ENCODE measurements at places on chromosomes 2 and 18. TPM values are rescaled to one million over a fixed set of nuclear protein-coding genes. Genes with fewer than 3 reads are reported as not detected.

The NBAS gene
- 38.9 TPM for total RNA-seq

The OSR1 gene
- total RNA-seq: 1.7 TPM

The D2HGDH gene
- 76.6 TPM for total RNA-seq

The ACOXL gene
- 0.32 TPM for total RNA-seq

The CYS1 gene
- total RNA-seq: 0.52 TPM

The TEX44 gene
- not detected for total RNA-seq

The CROCC2 gene
- total RNA-seq: 0.05 TPM

The GKN2 gene
- not detected for total RNA-seq

The CHAC2 gene
- total RNA-seq: 3.2 TPM

The ABCB11 gene
- total RNA-seq: 0.74 TPM

The DDX1 gene
- 91.3 TPM for total RNA-seq

The TRIM54 gene
- not detected for total RNA-seq

The SUCLG1 gene
- 249 TPM for total RNA-seq

The UGT1A3 gene
- total RNA-seq: 1.0 TPM

The FAHD2B gene
- total RNA-seq: 6.2 TPM

The APLF gene
- 0.96 TPM for total RNA-seq

The PRKAG3 gene
- not detected for total RNA-seq

The CDK15 gene
- 0.72 TPM for total RNA-seq

GRCh38 chr18:79951545-79952455 is at the start of gene SLC66A2:
Gene SLC66A2 (minus strand): TSS chr18:79951653. CDS start chr18:79950926, 727 bp downstream.
- DNase-seq: peak; percentile 95

- DNase-seq: no peak
Measured at GRCh38 chr2:238220892-238221521, 17.5 kb upstream of the ILKAP start.

DNA sequence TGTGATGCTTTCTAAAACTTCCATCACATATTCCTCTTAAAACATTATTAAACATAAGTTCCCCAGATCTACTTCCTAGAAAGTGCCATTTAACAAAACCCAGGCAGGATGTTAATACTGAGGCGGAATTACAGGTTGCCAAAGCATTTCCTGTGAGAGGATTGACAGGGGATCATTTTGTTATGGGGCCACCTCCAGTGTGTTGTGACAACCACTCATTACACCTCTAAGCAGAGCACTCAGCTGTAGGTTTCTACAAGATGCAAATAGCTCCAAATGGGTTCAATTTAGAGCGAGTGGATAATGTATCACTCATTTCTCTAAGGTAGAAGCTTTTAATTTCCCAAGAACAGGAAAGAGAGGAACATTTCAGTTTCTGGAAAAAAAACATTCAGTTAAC is 1429.5 kb upstream of the ACVR2A start:
- no peak for DNase-seq

DNA sequence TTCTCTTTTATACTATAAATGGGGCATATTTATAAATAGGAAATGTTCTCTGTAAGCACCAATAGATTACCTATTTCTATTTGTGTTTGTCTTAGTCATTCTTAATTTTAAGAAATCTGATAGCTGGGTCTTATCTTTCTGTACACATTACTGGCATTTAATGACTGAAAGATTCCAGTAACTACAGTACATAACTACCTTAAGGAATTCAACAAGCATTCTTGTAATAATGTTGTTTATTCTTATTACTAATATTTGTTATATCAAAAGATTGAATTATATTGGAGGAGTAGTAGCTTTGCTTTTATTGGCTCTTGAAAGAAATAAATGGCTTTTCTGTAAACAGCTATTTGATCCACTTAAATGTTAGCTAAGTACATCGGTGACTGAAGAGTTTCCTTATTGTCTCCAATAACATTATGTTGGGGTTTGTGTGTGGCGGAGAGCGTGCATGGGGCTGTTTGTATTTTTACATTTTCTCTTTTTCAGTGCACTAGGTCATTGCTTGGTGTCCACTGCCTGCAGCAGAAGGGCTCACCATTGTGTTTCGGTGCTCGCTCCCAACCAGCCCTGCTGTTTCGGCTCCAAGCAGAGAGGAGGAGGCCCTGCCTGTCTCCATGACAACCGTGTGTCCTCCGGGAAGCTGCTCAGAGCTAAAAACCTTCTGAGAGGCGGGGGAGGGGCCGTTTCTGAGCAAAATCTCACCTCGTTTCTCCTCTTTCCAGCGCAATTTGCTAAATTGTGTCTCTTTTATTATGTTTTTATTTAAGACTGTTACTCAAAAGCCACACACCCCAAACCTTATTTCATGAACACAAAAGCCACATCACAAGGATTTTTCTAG is 112.5 kb upstream of the SLC38A11 start:
- DNase-seq: no peak

GRCh38 chr18:12065397-12065796 is 28.2 kb upstream of the ANKRD62 start:
- no peak for DNase-seq

DNA sequence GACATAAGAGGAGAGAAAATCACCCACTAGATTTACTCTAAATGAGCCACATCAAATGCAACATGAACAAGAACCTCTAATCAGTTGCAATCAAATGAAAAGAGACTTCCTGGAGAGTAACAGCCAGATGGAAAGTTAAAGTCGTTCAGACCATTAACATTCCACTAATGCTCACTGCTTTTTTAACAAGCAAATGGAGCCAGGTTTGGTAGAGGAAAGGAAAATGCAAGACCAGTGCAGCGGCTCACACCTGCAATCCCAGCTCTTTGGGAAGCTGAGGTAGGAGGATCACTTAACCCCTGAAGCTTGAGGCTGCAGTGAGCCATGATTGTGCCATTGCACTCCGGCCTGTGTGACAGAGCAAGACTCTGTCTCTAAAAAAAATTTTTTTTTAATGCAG is 48.5 kb downstream of the CACNB4 start:
- no peak for DNase-seq

GRCh38 chr2:126634273-126634861 is 21.6 kb upstream of the GYPC start:
- peak; percentile 28 for DNase-seq

DNA sequence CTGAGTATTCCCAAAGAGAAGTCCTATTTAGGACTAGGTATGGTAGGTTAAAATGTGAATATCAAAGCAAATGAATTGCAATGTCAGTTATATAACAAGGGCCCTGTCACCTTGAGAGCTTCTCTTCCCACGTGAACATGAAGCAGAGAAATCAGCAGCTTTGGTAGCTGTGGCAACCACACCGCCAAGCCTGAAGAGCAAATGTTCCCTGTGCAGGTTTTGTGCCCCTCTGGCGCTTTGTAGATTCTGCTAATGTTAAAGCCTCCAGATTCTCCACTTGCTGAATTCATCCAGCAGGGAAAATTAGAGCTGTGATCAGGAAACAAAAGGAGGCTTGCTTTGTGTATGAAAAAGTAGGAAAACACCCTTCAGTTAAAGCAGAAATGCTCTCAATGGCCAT is 322.6 kb downstream of the RBM43 start:
- no peak for DNase-seq

GRCh38 chr2:234341306-234341985 is 155.4 kb downstream of the ARL4C start:
- DNase-seq: no peak

- DNase-seq: no peak
Measured at GRCh38 chr2:28587526-28588291, 91.8 kb downstream of the PLB1 start.

GRCh38 chr2:237090906-237091305 is 5.2 kb downstream of the COPS8 start:
- DNase-seq: no peak

DNA sequence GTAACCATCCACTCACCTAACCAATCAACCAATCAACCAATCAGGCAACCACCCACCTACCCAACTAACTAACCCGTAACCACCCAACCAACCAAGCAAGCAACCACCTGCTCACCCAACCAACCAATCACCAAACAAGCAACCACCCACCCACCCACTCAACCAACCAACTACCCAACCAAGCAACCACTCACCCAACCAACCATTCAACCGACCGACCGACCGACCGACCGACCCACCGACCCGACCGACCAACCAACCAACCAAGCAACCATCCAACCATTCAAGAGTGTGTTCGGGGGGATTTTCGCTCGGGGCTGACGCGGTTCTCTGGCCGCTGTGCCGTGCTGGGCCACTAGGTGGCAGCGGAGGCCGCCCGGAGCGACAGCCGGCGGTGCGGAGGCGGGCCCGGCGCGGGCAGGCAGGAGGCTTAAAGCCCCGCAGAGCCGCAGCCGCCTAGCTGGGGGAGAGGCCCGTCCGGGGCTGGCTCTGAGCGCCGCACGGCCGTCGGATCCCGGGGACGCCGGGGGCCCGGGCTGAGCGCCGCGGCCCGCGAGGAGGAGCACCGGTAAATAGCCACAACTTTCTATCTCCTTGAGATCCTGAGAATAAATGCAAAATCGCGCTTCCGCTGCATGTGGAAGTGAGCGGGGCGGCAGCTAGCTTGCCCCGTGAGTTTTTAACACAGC is at the start of gene MC5R:
Gene MC5R (plus strand): TSS at position 443 of the 689 bp plus-strand sequence. CDS start 1,617 bp downstream, outside the sequence.
- peak; percentile 44 for DNase-seq

DNA sequence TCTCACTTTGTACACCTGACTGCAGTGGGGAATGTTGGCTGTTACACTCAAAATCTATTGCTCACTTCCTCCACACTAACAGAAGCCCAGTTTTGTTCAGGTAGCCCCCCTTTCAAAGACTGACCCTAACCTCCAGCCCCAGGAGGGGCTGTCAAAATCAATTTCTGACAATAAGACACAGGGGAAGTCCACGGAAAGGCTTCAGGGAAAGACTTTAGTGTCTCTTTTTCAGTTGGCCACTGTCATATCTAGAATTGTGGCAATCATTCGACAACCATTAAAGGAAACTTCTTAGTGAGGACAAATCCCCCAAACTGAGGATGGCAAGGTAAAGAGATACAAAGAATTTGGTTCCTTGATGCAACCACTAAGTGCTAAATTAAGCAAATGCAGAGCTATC is 59.0 kb downstream of the BARD1 start:
- DNase-seq: no peak

DNA sequence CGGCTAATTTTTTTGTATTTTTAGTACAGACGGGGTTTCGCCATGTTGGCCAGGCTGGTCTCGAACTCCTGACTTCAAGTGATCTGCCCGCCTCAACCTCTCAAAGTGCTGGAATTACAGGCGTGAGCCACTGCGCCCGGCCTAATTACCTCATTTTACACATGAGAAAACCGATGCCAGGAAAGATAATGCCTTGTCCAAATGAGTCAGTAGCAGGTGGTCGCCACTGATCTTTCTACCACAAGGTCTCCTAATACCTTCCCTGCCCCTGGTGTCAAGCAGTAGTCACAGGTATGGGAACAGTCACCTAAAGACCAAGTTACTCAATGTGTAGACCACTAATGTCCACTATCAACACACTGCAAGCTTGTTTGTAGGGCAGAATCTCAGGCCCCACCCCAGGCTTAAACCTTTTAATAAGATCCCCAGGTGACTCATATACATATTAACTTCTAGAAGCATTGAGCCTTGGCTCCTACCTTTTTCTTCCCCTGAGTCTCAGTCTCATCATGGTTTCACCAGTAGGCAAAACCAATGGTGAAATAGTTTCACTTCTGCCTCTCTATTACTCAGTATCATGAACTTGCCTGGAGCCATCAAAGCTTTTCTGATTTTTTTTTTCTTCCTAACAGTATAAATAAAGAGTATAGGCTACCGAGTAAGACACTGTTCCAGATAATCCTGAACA is 6.9 kb upstream of the EPB41L5 start:
- DNase-seq: no peak

- no peak for DNase-seq
Measured at GRCh38 chr2:102155703-102156515, 13.4 kb downstream of the IL1R1 start.

DNA sequence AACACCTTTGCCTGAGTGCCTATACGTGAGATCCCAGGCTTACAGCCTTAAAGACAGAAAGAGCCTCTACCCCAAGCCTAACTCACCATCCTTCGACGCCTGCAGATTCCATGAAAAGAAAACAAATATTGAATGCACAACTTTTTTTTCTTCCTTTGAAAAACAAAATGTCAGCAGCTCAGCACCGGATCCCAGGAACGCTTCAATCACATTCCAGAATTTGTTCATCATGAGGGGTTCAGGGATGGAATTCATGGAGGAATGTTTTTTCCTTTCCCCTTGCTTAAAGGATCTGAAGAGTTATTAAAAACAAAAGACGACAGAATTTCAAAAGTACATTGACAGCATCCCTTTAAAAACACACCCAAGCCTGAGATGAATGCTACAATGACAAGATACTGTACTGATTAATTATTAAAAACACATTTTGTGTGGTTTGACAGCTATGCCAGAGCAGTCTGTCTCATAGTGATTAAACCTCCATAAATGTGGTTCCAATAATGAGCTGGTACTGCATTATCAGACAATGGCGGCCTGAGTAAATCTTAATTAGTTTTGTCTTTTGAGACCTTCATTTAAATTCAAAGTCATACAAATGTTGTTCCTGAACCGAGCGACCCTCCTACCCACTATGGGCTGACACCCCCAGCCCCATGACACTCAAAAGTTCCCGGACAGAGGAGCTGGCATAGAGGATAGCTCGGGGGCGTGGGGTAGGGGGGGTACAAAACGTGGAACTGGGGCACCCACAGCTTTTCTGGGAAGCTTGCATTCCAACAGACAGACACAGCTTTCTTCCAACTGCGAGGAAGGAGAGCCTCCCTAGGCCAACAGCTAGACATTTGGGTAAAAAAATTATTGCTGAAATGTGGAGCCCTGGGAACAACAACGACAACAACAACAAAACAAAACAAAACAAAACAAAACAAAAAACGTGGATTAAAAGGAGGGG is 227.5 kb downstream of the TTC32 start:
- no peak for DNase-seq

- DNase-seq: no peak
Measured at GRCh38 chr18:59633317-59633716, 63.9 kb downstream of the CCBE1 start.

- DNase-seq: peak; percentile 87
Measured at GRCh38 chr2:98869870-98870269, 66.2 kb downstream of the CRACDL start.

- no peak for DNase-seq
Measured at GRCh38 chr2:242046206-242046826, 176.8 kb downstream of the RTP5 start.

DNA sequence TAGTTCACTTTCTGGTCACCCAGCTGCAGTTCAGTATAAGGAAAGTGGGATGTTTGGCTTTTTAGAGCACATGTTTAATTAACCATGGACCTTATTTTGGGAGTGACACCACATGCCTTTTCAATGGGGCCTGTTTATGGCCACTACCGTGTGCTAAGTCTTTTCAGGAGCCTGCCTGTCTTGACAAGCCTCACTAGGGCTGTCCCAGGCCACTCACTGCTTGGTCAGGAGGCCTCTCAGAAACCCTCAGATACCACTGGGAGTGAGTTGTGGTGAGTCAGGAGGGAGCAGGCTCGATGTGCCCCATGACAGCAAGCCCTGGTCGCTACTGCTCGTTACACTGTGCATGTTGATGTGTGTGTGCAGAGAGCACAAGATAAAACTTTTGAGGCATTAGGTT is 123.0 kb downstream of the MAP4K4 start:
- no peak for DNase-seq
